DMS153 (cell line): ENCODE measurements at places on chromosomes 2 and 18.
A peak's percentile ranks its signal among the peaks of the same experiment; 100 is the strongest.

GRCh38 chr2:54546518-54546917, 90.4 kb downstream of the SPTBN1 start:
- DNase-seq: no peak

DNA sequence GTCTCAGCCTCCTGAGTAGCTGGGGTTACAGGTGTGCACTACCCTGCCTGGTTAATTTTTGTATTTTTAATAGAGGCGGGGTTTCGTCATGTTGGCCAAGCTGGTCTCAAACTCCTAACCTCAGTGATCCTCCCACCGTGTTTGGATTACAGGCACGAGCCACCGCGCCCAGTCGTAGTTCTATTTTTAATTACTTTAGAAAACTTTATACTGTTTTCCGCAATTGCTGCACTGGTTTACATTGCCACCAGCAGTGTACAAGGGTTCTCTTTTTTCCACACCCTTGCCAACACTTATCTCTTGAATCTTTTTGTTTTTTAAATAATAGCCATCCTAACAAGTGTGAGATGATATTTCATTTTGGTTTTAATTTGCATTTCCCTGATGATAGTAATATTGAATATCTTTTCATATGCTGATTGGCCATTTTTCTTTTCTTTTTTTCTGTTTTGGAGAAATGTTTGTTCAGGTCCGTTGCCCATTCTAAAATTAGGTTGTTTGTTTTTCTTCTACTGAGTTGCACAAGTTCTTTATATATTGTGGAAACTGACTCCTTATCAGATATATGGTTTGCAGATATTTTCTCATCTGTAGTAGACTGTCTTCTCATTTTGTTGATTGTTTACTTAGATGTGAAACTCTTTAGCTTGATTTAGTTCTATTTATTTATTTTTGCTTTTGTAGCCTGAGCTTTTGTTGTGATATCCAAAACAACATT, 16.9 kb downstream of the ALMS1 start:
- DNase-seq: no peak

GRCh38 chr2:109168716-109169115, 39.7 kb downstream of the SH3RF3 start:
- no peak for DNase-seq

GRCh38 chr18:33616556-33616955, 38.5 kb downstream of the ASXL3 start:
- DNase-seq: no peak

DNA sequence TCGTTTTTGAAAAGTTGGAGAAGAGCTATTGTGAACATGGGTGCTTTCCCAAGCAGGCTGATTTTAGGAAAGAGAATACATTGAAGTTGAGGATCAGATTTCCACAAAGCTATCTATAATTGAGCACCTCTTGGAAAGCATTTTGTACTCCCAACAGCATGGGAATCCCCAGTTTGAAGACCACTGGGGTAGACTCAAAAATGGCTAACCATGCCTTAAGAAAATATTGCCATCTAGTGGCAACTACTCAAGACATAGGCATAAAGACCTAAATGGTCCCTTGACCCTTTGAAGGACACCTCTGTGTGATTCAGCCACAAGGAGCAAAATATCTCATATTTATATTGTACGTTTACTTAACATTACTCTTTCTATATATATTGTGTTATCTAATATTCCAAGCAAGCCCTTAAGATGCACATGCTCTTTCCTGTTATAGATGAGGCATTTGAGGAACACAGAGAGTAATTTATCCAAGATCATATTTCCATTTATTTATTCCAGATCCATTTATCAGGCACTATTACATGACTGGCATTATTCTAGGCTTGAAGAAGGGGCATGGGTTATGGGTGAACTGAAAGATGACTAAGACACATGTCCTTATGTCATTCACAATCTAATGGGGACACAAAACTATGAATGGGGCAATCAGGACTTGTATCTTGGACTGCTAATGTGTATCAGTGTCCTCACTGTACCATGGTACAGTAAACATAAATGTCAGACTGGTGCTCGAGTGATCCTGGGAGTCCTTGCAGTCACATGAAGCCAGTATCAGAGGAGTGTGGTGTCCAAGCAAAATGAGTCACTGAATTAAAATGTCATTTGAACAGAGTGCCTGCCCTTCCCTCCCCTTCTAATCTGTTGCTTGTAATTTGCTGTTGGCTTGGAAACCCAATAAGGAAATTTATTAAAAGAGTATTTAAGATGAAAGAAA, 121.0 kb upstream of the XPO1 start:
- DNase-seq: no peak

DNA sequence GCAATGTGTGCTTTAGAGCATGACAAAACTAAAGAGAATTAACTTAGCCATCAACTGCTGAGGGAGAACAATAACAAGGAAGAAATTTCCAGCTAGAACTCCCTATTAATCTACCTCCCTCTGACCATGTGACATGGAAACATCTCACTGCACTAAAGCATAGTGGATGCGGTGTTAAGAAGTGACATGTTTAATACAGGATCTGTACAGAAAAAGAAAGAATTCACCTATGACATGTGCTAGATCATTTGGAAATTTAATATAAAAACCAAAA, 202.3 kb upstream of the KLHL14 start:
- no peak for DNase-seq

DNA sequence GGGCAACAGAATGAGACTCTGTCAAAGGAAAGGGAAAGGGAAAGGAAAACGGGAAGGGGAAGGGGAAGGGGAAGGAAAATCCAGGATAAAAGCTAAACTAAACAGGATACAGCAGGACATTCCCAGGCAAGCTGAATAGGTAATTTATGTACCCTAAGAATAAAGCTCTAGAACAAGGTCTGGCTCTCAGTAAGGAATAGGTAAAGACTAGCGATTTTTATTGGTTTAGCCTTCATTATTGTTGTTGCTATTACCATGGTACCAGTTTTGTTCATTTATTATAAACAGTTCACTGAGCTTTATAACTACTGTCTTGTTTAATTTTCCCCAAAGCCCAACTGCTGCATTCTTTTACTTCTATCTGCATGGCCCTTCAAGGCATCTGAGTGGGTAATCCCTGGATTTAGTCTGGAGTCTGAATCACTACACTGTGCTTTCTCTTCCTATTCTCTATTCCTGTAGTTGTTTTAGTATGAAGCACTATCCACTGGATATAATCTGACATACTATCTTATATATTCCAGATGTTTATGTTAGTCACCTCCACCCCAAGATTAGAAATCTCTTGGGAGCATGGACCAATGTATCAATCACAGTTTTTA, 127.1 kb upstream of the TANK start:
- no peak for DNase-seq

GRCh38 chr2:228023619-228024018, 152.2 kb downstream of the DAW1 start:
- no peak for DNase-seq

DNA sequence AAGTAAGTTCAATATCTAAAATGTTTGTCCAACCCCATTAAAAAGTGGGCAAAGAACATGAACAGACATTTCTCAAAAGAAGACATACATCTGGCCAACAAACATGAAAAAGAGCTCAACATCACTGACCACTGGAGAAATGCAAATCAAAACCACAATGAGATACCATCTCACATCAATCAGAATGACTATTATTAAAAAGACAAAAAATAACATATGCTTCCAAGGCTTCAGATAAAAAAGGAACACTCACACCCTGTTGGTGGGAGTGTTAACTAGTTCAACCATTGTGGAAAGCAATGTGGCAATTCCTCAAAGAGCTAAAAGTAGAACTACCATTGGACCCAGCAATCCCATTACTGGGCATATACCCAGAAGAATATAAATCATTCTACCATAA, 931.1 kb downstream of the LRP1B start:
- no peak for DNase-seq

- peak; percentile 39 for DNase-seq
These were observed at the start of gene CCDC178 for GRCh38 chr18:33440060-33441043. Gene CCDC178 (minus strand): TSS chr18:33440721. CDS start chr18:33412088, 28,633 bp downstream.

DNA sequence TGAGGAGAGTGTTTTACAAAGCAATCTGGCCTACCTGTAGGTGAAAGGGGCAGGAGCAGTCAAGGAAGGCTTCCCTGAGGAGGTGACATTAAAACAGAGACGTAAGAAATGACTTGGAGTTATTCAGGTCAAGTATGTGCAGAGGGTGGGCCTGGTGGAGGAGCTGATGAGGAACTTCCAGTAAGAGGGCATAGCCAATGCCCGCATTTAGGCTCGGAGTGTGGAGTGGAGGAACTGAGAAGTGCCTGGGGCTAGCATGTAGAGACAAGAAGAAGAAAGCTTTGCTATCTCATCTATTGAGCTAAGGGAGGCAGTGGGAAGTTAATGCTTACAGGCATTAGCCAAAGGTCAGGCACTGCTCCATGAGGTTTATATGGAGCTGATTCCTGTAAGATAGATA, 312.2 kb downstream of the ZNF521 start:
- DNase-seq: no peak

- DNase-seq: no peak
These were observed 13.2 kb upstream of the NCK2 start for GRCh38 chr2:105731511-105731910.

- no peak for DNase-seq
These were observed 5.5 kb downstream of the HOXD8 start for GRCh38 chr2:176135035-176135440.

DNA sequence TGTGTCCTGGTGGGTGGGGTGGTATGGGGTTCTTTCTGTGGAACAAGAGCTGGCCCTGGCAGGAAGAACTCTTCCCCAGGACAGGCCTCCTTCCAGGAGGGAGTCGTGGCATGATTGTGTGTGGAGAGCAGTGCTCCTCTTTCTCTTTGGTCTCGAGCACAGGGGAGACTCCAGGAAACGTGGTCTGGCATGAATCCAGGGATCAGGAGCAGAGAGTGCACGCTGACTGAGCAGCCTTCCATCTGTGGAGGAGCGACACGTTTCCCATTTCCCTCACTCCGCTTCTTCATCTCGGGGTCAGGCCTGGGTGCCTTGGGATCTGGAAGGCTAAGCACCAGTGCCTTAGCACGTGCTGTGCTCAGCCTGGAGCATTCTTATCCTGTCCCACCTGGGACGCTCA, 132.0 kb upstream of the HDAC4 start:
- no peak for DNase-seq

GRCh38 chr2:49222975-49223528, 68.7 kb upstream of the FSHR start:
- DNase-seq: no peak

DNA sequence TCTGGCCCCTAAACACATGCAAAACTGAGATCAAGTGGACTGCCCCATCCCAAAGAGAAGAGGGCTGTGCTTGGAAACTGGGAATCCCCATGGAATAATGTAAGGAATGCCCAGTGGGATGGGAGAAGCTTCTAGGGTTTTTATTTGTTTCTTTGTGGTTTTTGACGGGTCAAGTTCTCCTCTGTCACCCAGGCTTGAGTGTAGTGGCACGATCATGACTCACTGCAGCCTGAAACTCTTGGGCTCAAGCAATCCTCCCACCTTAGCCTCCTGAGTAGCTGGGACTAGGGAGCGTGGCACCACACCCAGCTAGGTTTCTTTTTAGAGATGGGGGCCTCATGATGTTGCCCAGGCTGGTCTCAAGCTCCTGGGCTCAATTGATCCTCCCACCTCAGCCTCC, 101.7 kb upstream of the ZSWIM2 start:
- DNase-seq: no peak

DNA sequence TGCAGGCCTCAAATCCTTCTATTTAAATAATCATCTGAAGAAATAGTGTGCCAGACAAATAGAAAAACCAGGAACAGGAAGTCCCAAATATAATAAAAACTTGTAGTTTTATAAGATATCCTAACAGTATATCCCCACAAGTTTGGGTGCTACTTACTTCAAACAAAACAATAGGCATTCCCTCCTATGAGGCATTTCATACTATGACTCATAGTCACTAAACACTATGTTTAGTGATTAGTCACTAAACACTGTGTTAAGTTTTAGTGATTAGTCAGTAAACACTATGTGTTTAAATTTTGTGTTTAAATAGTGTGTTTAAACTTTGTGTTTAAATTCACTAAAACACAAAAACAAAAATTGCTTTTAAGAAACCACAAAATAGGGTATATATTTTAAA, 407.0 kb upstream of the CDH19 start:
- DNase-seq: no peak

GRCh38 chr2:7655629-7656028, 738.4 kb downstream of the RNF144A start:
- no peak for DNase-seq

- DNase-seq: no peak
These were observed 35.9 kb downstream of the DCDC2C start for GRCh38 chr2:3739313-3739712.

GRCh38 chr2:43897492-43897891, 58.7 kb downstream of the ABCG8 start:
- peak; percentile 27 for DNase-seq

DNA sequence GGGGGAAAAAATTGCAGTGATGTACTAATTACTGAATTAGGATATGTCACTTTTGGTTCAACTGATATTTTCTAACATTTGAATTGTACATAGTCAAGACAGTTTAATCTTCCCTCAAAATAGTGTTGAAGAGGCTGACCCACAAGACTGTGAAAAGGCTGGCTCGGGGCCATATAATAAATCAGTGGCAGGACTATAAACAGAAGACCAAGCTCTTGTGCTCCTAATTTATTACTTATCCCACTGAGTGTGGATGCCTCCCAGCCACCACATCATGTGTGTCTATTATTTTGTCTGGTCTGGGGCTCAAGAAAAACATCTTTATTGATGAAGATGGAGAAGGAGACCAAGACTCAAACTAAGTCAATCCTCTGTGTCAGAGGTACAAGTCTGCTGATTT, 64.4 kb downstream of the PLEKHM3 start:
- DNase-seq: no peak

GRCh38 chr18:76564655-76565237, 69.7 kb upstream of the ZNF516 start:
- no peak for DNase-seq
